ENCODE measurements at places on chromosomes 3 and 15.

- no peak for DNase-seq
Observed at GRCh38 chr15:52005748-52006701, 13.0 kb upstream of the MAPK6 start.

DNA sequence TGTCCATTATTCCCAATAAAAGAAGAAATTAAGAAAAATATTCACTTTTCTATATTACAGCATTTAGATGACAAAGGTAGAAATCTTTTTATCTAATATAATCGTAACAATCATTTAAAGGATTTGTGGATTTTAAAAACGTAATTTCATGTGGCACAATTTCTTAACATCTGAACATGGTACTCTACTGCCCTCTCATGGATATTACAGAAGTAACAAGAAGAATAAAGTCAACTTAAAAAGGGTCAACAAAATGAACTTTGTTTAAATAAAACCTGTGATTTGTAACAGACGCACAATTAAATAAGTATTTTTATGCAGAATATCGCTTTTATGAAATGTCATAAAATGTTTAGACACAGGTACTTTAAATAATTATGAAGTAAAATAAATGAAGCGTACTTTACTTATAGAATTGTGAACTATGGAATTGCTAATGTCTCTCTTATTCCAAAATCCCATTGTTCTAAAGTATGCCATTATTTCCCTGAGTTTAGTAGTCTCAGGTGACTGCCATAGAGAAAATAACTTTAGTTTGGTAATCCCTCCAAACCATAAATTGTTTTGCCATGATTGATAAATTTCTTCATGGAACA is 366.8 kb upstream of the ZNF385D start:
- no peak for DNase-seq

GRCh38 chr3:137647179-137647578 is 116.9 kb upstream of the SOX14 start:
- no peak for DNase-seq

DNA sequence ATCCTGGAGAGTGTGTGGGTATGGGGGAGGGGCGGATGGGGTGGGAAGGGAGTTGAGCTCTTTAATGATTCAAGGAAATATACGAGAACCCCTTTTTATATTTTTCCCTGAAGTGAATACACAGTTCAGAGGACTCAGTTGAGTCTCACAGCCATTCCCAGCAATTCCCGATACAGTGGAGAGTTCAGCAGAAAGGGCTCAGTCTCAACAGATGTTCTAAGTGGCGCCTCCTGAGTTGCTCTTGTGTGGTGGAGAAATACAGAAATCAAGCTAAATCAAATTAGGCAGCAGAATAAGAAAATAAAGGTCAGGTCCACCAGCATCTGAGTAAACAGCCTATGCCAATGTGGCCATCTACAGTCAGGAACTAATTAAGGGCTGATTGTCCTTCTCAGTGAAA is 372.1 kb downstream of the NR2F2 start:
- no peak for DNase-seq

- no peak for DNase-seq
Observed at GRCh38 chr15:36936613-36937012, 163.7 kb downstream of the MEIS2 start.

DNA sequence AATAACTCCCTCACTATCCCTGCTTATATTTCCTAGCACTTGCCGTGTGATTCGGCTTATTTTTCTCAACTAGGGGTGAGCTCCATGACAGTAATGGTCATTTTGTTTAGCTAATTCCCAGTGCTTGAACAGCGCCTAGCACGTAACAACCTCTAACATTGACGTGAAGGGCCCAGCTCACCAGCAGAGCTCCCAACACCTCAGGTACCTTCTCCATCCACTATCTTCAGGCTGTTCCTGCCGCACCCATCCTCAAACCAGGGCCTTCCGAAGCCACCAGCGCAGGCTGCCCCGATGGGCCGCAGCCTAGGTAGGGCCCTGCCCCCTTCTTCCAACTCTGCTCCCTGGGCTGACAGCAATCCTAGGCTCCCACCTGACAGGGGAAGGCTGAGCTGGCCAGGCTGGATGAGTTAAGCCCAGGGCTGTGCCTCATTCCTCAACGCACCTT is 751 bp upstream of the RPS17 start:
- no peak for DNase-seq

Data from mucosa of gallbladder (tissue), 1 donor.